Posterior vena cava (tissue), 2 donors: ENCODE measurements at places on chromosomes 11 and 22.
A peak's percentile ranks its signal among the peaks of the same experiment; 100 is the strongest.

DNA sequence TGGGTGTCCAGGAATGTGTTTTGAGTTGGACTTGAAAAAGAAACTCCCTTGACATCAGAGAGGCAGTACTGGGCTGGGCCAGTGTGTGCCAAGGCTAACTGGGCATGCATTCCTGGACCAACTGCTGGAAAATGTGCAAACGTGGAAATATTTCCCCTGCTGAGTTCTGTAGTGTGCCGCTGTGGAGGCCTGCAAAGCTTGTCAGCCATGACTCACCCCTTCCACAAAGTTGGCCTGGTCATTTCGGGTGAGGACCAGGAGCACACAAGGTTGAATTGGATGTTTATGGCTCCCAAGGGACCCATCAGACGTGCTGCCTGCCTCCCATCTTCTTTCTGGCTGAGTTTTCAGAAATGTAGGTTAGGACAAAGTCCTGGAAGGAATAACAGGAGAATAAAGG is 513.1 kb downstream of the MIAT start:
- peak; percentile 85 for DNase-seq

DNA sequence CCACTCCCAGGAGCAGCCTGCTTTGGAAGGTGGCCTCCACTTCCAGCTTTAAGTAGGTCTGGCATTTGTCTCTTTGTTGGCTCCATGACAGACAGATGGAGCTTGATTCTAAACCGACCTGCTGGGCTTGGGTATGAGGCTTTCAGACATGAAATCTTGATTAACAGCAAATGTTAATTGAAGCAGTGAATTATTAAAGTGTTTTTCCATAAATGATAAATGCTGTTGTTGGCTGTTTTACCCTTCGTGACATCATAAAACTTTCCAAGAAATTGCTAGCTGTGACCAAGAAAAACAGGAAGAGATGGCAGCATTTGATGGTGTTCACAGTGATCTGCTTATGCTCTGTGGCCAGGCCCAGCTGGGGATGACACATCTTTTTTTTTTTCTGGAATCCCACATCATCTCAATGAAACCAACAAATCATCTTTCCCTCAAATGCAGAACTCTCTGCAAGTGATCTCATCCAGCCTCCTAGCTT is 66.1 kb downstream of the RBMXL2 start:
- no peak for DNase-seq

- DNase-seq, result no peak
Measured at GRCh38 chr11:61445516-61445915, 15.6 kb downstream of the SDHAF2 start.

DNA sequence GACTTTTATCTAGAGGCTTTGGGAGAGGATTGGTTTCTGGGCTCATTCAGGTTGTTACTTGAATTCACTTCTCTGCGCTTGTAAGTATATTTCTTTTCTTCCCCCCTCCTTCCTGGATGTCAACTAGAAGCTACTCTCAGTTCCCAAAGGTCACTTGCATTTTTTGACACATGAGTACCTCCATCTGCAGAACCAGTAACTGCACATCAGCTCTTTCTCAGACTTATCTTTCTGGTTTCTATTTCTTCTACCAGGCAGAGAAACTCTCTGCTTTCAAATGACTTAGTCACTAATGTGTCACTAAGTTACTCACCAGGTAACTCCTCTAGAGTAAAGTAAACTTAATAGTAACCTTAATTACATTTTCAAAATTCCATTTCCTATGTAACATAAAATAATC is 773.0 kb upstream of the LUZP2 start:
- DNase-seq, result no peak

- DNase-seq, result no peak
Measured at GRCh38 chr11:100827934-100828661, 141.0 kb downstream of the ARHGAP42 start.

GRCh38 chr22:36911887-36912661 is 1.4 kb upstream of the CSF2RB start:
- no peak for DNase-seq

- DNase-seq, result peak; percentile 10
Measured at GRCh38 chr11:119612814-119613213, 116.2 kb downstream of the NECTIN1 start.

GRCh38 chr11:73164803-73165540 is 22.9 kb upstream of the FCHSD2 start:
- DNase-seq, result peak; percentile 26
